CD4-positive, alpha-beta T cell treated with Interferon alpha-2 for 1 hour (primary cell): ENCODE measurements at places on chromosomes 6 and 20.
A peak's percentile ranks its signal among the peaks of the same experiment; 100 is the strongest.

GRCh38 chr20:37346535-37347346, 801 bp downstream of the SRC start:
- DNase-seq, result no peak

- no peak for DNase-seq
Observed at GRCh38 chr6:6926856-6927255, 180.9 kb upstream of the RREB1 start.

DNA sequence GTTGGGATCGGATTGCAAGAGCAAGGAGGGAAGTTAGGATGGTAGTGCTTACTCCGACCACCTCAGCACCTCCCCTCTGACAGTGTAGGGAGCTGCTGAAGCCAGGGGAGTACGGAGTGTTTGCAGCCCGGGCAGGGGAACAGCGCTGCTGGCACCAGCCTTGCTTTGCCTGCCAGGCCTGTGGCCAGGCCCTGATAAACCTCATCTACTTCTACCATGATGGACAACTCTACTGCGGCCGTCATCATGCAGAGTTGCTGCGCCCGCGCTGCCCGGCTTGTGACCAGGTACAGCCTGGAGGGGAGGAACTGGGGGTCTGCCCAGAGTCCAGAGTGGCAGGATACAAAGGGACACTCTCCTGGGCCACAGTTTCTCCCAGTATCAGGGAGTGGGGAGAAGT, 2.2 kb upstream of the TOMM6 start:
- DNase-seq, result no peak

- DNase-seq, result no peak
Observed at GRCh38 chr20:35699957-35700624, 886 bp downstream of the ROMO1 start.

DNA sequence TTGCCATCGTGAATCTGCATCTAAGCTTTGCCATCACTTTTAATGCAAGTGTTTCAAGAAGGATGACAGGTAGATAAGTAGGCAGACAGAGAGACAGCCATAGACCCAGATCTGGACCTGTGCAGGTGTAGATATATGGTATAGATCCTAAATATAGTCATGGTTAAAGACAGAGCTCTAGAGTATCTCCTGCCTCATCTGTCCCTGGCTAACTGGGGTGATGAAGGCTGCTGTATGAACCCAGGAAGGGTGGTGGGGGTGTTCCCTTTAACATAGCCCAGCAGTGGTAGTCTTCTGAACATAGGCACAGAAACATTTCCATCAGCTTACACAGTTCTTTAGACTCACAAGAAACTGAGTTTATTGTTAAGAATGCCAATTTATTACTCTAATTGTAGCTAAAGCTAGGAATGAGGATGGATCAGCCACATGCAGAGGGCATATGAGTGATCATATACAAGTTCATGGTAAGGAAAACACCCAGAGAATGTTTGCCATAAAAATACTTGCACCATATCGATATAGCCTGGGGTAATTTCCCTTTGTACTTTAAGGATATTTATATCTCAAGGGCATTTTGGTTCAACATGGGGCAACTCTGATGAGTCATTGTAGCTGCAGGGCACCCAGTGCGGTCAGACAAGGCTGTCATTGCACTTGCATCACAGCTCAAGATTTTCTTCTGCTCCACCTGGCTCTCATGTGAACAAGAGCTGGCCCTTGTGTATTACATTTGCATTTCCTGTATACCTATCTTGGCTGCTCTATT, 587.2 kb downstream of the EPM2A start:
- DNase-seq, result peak; percentile 23

DNA sequence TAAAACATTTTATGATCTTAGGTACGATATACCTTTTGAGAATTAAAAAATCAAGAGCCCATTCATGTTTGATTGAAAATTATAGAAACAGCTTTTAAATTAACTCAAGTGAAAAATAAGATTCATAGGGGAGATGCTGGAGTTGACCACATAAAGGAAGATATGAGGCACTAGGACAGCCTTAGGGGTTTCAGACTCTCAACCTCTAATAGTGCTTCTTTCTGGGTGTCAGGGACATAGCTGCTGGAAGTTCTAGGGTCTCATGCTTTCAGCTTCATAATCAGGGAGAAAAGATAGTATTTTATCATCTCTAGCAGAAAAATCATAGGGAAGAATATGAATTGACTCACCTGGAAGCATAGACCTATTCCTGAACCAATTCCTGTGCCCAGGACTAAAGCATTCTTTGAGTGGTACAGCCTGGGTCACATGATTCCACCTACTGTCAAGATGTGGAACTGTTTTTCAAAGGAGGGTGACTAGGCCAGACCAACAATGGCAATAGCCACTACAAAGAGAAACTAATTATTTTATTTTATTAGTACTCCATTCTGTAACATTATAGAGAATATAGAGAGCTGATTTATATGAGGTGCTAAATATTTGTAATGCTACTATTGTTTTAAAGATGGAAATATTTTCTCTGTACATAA, 27.8 kb upstream of the CENPW start:
- DNase-seq, result no peak

GRCh38 chr6:169254456-169255316, 1.0 kb upstream of the THBS2 start:
- DNase-seq, result no peak

GRCh38 chr6:101572627-101573026, 179.1 kb downstream of the GRIK2 start:
- DNase-seq, result no peak

DNA sequence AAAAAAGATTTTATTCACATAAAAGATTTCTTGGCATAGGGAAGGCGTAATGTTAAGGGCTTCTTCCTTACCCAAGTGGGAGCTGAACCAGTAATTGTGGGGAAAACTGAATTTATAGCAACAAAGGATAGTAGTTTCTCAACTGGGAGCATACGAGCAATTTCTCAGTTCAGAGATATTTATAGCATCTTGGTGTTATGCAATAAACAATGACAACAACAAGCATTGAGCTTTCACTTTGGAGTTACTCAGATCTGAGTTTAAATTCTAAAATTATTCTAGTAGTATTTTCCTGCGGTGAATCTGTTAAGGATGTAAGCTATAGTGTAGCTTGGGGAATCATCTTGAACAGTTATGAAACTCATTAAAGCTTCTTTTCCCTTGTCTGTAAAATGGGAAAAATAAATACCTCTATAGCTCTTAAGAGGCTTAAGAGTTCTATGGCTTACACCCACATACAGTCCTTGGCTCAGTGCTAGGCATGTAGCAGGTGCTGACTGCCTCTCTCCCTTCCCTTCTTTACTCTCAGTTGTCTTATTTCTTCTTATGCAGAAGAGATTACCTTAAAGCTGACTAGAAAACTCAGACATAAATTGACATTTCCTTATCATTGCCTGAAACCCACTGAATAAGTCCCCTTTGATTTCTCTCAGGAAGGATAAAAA, 58.8 kb downstream of the SAMD5 start:
- no peak for DNase-seq

DNA sequence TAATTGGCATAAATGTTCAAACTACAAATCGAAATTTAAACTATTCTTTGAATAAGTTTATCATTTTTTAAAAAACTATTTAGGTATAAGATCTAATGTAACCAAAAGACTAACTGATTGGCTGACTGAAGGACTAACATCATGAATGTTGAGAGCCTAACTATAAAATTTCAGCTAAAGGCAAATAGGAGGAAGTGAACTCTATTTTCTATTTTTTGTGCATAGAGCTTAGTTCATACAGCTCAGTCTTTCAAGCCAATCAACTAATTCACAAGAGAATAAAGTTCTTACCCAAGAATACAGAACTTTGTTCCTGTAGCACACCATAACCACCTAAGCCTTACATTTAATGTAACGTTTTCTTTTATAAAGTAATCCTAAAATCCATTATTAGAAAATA, 46.3 kb upstream of the STXBP5 start:
- no peak for DNase-seq

DNA sequence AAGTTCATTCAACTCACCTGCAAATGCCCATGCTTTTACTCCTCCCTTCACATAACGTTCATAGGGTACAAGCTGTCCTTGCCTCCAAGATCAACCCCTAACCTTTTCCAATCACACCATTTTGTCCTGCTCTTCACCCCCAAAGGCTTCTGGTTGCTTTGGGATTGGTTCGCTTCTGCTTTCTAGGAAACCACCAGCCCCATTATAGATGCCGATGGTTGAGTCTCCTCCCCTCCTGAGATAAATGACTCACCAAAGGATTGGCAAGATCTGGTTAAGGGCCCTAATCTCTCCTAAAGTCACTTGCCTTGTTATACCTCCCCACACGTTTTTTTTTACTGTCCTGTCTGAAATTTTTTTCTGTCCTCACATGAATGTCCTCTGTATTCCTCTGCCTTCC, 311.4 kb downstream of the HACE1 start:
- DNase-seq, result no peak

- DNase-seq, result peak; percentile 35
Observed at GRCh38 chr6:26087284-26088115, at the start of gene HFE. HFE (plus strand) TSS chr6:26087429; CDS start chr6:26087441, 12 bp downstream.

DNA sequence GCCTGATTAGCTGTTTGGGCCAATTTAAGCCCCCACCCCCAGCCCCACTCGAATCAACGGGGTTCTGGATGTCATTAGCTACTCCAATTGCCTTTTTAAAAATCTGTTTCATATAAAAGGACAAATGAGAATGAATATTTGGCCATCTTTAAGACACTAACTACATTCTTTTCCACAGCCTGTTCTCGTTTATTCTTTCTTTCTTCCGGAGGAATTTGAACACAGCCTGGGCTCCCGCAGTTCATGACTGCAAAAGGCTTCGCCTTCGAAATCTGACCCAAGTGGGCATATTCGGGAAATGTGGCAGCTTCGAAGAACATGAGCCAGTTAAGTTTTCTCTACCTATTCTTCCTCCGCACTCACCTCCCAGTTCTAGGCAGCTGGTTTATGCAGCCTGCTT, 49.4 kb upstream of the NFATC2 start:
- no peak for DNase-seq

GRCh38 chr6:90025523-90026061, 131.3 kb downstream of the GJA10 start:
- DNase-seq, result no peak

GRCh38 chr6:13711733-13712598, at the start of gene RANBP9:
RANBP9 (minus strand) TSS chr6:13711835; CDS start chr6:13711505, 330 bp downstream.
- peak; percentile 89 for DNase-seq

GRCh38 chr6:34238585-34239499, 2.2 kb downstream of the HMGA1 start:
- DNase-seq, result no peak
